ENCODE measurements at places on chromosomes 5 and 9. TPM values are rescaled to one million over a fixed set of nuclear protein-coding genes. Genes with fewer than 3 reads are reported as not detected.

GRCh38 chr9:117917873-117918272, 213.7 kb downstream of the TLR4 start:
- H3K27me3 ChIP-seq = no peaks in the 10 kb centered on the region
- no peak for DNase-seq
- H3K4me3 ChIP-seq = no peak overlapping the region
- H3K36me3 ChIP-seq = no peaks in the 10 kb centered on the region

Gene TENT4A
- total RNA-seq = 26.6 TPM

DNA sequence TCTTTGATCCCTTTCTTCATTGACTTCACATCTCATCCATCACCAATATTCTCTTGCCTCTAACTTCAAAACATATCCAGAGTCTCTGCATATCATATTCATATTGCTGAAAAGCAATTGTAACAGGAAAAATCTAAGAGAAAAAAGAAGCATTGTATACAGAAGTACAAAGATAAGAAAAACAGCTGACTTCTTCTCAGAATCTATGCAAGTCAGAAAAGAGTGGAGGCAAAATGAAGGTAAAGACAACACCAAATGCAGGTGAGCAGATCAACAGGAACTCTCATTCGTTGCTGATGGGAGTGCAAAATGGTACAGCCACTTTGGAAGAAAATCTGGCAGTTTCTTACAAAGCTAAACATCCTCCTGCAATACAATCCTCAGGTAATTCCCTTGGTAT, 155.6 kb downstream of the PHF2 start:
- H3K4me1 ChIP-seq = no peaks in the 10 kb centered on the region
- no peak overlapping the region for H3K27ac ChIP-seq
- no peaks in the 10 kb centered on the region for H3K36me3 ChIP-seq
- DNase-seq = no peak

DNA sequence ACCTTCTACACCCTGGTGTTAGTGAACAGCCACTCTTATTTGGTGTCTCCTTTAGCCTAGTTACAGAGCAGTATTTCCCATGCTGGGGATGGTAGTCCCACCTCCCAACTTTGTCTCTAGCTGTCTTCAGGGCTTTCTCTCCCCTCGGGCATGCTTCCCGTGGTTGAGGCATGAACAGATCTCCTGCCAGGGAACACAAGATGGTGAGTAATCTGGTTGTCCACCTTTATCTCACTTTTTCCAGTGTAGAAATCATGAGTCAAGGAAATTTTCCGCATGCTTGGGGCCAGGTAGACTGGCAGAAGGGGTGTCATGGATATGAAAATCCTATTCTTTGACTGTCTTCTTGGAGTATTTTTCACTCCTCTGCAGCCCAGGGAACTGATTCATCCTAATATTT, 532.9 kb downstream of the ANXA1 start:
- no peaks in the 10 kb centered on the region for H3K36me3 ChIP-seq
- H3K27me3 ChIP-seq = no peaks in the 10 kb centered on the region
- H3K27ac ChIP-seq = no peak overlapping the region
- DNase-seq = no peak
- H3K4me1 ChIP-seq = no peaks in the 10 kb centered on the region
- H3K4me3 ChIP-seq = no peak overlapping the region

Gene AIF1L
- 1.4 TPM for total RNA-seq

- no peaks in the 10 kb centered on the region for H3K36me3 ChIP-seq
- DNase-seq = no peak
- H3K27me3 ChIP-seq = no peaks in the 10 kb centered on the region
- no peak overlapping the region for H3K27ac ChIP-seq
- H3K4me1 ChIP-seq = no peaks in the 10 kb centered on the region
- no peak overlapping the region for H3K4me3 ChIP-seq
Measured at GRCh38 chr5:56746553-56747339, 68.6 kb upstream of the MAP3K1 start.

- H3K27ac ChIP-seq = no peak overlapping the region
- no peak overlapping the region for H3K4me3 ChIP-seq
- no peaks in the 10 kb centered on the region for H3K36me3 ChIP-seq
- DNase-seq = no peak
- no peaks in the 10 kb centered on the region for H3K27me3 ChIP-seq
- no peaks in the 10 kb centered on the region for H3K4me1 ChIP-seq
Measured at GRCh38 chr9:11039006-11039405, 426.2 kb upstream of the PTPRD start.

- DNase-seq = no peak
- H3K36me3 ChIP-seq = no peaks in the 10 kb centered on the region
- no peaks in the 10 kb centered on the region for H3K4me1 ChIP-seq
Measured at GRCh38 chr9:14180960-14181537, 132.9 kb downstream of the NFIB start.

Gene SLC25A48
- total RNA-seq = not detected

DNA sequence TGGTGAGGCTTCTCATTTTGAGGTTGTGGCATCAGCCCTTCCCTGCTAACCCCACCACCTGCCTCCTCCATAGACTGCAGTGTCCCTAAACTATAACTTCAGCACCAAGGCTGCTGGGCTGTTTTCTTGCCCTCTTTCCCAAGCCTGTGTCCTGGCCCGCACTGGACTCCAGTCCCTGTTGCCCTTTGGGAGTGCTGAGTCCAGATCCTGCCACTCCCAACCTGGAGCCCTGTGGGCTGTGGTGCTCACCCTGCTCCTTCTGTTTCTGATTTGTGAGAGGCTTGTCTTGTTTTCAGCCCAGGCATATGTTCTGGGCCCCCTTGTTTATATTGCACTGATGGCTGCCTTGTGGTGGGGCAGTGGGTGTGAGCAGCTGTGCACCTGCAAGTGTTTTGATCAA, 39.7 kb upstream of the RNU6ATAC start:
- DNase-seq = no peak
- H3K4me3 ChIP-seq = no peak overlapping the region
- H3K27me3 ChIP-seq = no peaks in the 10 kb centered on the region
- no peaks in the 10 kb centered on the region for H3K4me1 ChIP-seq

DNA sequence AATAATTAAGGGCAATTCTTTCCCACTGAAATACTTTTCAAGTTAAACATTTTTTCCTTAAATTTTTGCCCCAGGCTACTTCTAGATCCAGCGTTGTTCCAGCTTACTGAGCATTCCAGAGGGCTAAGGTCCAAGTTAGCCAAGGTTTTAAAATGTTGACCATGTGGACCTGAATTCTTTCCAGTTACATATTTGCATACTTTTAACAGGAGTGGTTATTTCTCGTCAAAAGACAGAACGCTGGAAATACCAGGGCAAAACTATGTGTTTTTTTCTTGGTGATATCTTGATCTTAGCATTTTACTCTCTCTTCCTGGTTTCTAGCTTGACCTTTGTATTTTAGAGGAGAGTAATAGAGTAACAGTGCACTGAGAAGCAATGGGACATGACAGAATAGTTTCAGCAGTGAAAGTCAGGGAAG, 32.8 kb downstream of the TMC1 start:
- DNase-seq = no peak
- no peak overlapping the region for H3K27ac ChIP-seq
- H3K36me3 ChIP-seq = no peaks in the 10 kb centered on the region
- H3K4me3 ChIP-seq = no peak overlapping the region
- peaks cover 16% of the 10 kb centered on the region for H3K4me1 ChIP-seq

Gene BAAT
- total RNA-seq = not detected

- no peaks in the 10 kb centered on the region for H3K4me1 ChIP-seq
- no peak for DNase-seq
- no peaks in the 10 kb centered on the region for H3K27me3 ChIP-seq
- H3K4me3 ChIP-seq = no peak overlapping the region
- no peaks in the 10 kb centered on the region for H3K36me3 ChIP-seq
Measured at GRCh38 chr9:118940473-118940872, 428.8 kb downstream of the BRINP1 start.

Gene OSMR
- total RNA-seq = 0.10 TPM

DNA sequence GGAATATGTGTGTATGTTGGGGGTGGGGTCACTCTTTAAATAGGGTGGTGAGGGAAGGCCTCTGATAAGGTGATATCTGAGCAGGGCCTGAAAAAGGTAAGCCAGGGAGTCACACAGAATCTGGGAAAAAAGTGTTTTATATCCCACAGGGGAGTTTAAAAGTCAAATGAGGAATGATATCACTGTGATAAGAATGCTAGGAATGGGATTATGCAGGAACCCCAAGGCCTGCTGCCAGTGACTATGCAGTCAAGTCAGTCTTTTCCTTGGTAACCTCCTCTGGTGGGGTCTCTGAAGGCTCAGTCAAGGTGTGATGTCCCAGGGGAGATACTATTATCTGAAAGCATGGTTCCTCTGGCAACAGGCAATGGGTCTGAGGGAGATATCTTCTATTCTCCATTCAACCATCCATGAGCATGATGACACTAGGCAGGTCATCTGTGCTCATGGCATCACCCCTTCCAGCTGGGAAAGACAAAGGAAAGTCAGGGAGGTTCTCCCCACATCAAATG, 53.5 kb downstream of the GRIA1 start:
- DNase-seq = no peak
- no peak overlapping the region for H3K27ac ChIP-seq
- no peaks in the 10 kb centered on the region for H3K27me3 ChIP-seq
- H3K4me1 ChIP-seq = no peaks in the 10 kb centered on the region
- H3K36me3 ChIP-seq = no peaks in the 10 kb centered on the region

GRCh38 chr5:81164936-81165335, 68.2 kb upstream of the CKMT2 start:
- no peak overlapping the region for H3K4me3 ChIP-seq
- no peak overlapping the region for H3K27ac ChIP-seq
- peaks cover 2% of the 10 kb centered on the region for H3K36me3 ChIP-seq
- no peaks in the 10 kb centered on the region for H3K27me3 ChIP-seq
- peaks cover 18% of the 10 kb centered on the region for H3K4me1 ChIP-seq

GRCh38 chr9:136584401-136584932, 38.6 kb upstream of the NOTCH1 start:
- H3K36me3 ChIP-seq = no peaks in the 10 kb centered on the region
- H3K27me3 ChIP-seq = no peaks in the 10 kb centered on the region
- DNase-seq = no peak
- H3K4me3 ChIP-seq = no peak overlapping the region

DNA sequence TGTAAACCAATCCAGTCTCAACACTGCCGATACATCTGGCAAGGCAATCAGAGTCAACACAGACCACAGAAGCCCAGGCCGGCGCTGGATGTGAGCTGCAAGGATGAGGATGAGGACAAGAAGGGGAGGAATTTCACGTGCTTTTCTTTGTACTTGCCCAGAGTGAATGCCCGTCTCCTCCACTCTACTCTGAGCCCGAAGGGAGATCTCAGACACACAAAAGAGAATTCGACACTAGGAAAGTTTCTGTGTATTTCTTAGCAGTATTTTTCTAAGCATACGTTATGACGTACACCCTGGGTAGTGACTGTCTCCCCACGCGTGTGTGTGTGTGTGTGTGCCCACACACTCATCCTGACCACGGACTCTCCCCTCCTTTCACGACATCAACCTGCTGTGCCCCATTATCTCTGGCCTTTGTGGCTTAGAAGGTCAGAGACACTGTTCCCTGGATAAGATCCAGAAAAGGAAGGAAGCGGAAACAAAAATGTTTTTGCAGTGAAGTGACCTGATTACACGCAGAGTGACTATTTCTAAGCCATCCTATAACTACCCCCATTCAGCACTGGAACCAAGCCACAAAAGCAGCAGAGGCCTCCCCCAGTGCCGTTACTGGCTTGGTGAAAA, 227.3 kb upstream of the DAPK1 start:
- H3K36me3 ChIP-seq = no peaks in the 10 kb centered on the region
- no peak overlapping the region for H3K27ac ChIP-seq
- peaks cover 2% of the 10 kb centered on the region for H3K4me1 ChIP-seq

Gene FAM200C
- total RNA-seq = 1.1 TPM

- H3K27ac ChIP-seq = peak overlapping the region; percentile 42
- peaks cover 43% of the 10 kb centered on the region for H3K4me1 ChIP-seq
- peak overlapping the region; percentile 24 for H3K4me3 ChIP-seq
- DNase-seq = peak; percentile 76
- peaks cover 52% of the 10 kb centered on the region for H3K27me3 ChIP-seq
- H3K36me3 ChIP-seq = no peaks in the 10 kb centered on the region
Measured at GRCh38 chr9:22079873-22080341, 70.8 kb upstream of the CDKN2B start.

DNA sequence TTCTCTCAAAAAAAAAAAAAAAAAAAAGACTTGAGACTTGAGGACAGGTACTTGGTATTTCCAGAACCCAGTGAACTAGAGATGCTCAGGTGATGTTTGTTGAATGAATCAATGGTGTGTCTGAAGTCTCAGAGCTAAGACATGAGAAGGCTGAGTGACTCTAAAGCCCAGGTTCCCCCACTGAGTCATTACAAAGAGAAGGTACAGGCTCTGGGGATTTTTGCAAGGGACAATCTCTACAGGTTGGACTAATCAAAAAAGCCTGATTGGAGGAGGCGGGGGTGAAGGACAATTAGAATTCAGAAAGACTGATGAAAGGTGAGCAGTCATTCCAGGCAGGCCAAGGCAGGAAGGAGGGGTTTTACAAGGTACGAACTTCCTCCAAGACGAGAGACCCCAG, 8.2 kb upstream of the FABP6 start:
- no peaks in the 10 kb centered on the region for H3K27me3 ChIP-seq
- DNase-seq = no peak
- no peaks in the 10 kb centered on the region for H3K4me1 ChIP-seq
- no peaks in the 10 kb centered on the region for H3K36me3 ChIP-seq
- no peak overlapping the region for H3K27ac ChIP-seq
- no peak overlapping the region for H3K4me3 ChIP-seq

Gene PCDHGA4
- 0.07 TPM for total RNA-seq

DNA sequence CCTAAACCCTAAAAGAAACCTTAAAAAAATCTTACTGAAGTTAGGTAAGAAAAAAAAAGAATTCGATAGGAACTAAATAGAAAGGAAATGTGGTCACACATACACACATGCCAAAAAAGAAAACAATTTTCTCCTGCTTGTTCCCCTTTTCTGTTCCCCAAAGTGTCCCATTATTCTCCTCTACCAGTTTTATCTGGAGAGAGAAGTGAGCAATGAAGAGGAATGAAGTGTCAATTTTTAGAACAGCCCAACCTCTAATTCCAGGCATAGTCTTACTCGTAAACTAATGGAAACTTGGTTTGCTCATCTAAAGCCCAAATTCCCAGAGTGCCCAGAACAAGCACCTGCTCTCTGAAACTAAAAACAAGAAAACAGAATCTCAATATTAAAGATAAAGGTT, 26.1 kb downstream of the AP3B1 start:
- peaks cover 21% of the 10 kb centered on the region for H3K36me3 ChIP-seq
- no peak overlapping the region for H3K4me3 ChIP-seq
- H3K27ac ChIP-seq = no peak overlapping the region
- DNase-seq = no peak
- H3K27me3 ChIP-seq = no peaks in the 10 kb centered on the region
- peaks cover 15% of the 10 kb centered on the region for H3K4me1 ChIP-seq

- no peaks in the 10 kb centered on the region for H3K4me1 ChIP-seq
- no peak for DNase-seq
- no peaks in the 10 kb centered on the region for H3K36me3 ChIP-seq
Measured at GRCh38 chr5:120151825-120152224, 312.3 kb upstream of the PRR16 start.

DNA sequence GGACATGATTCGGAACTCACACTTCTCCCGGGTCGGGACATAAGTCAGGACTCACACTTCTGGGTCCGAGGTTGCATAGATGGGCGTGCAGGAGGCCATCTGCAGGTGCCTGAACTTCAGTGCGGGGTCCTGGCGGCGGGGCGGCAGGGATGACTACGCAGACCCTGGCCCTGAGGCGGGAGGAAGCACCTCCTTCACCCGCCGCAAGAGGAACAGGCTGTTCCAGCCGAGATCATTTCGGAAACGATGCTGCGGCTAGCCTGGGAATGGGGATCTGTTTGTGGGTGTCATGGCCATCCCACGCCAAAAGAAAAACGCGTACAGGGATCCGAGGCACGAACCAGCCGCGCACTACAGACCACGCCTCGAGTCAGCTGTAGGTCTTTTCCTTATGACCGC, 196.6 kb downstream of the TTLL11 start:
- H3K27ac ChIP-seq = no peak overlapping the region
- H3K4me3 ChIP-seq = no peak overlapping the region
- no peaks in the 10 kb centered on the region for H3K36me3 ChIP-seq
- H3K27me3 ChIP-seq = no peaks in the 10 kb centered on the region
